Right ventricle myocardium superior (tissue), 1 donor: ENCODE measurements at places on chromosomes 2 and 18. TPM values are rescaled to one million over a fixed set of nuclear protein-coding genes. Genes with fewer than 3 reads are reported as not detected.

The USP40 gene
- total RNA-seq = 18.0 TPM

The DES gene
- total RNA-seq = 12,920 TPM

GRCh38 chr2:75870651-75871137, 160.0 kb upstream of the GCFC2 start:
- no peak for DNase-seq

The FKBP1B gene
- 3.1 TPM for total RNA-seq

The FEV gene
- not detected for total RNA-seq

The NT5C1B gene
- total RNA-seq = not detected

The SCG2 gene
- not detected for total RNA-seq

GRCh38 chr2:152874955-152875354, 156.5 kb downstream of the ARL6IP6 start:
- no peak for DNase-seq

DNA sequence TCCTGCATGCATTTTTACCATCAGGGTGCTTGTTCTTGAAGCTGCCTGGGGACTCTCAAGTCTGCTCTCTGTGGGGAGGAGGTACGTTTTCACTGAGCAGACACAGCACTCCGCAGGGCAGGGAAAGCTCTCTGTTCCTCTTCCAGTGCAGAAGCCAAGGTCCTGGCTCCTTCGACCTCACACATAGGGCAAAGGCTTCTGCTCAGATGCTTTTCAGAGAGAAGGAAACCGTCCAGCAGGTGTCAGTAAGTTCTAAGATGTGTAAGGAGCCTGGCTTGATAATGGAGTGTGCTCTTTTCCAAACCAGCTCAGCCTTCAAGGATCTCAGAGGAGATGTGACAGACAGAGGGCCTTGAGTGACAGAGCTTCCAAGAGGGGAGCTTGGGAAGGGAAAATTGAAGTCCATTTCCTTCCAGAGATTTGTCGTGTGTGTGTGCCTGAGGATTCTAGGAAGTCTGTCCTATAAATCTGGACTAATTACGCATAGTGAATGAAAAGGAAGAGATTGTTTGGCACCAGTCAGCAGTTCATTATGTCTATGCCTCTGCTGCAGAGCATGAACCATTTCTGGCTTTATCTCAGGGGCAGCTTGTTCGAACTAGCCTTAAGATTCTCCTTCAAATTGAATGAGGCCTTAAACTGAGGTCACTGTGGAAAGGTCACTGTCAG, 67.3 kb upstream of the UPP2 start:
- no peak for DNase-seq

- no peak for DNase-seq
Measured at GRCh38 chr2:145595296-145595695, 1075.4 kb upstream of the ZEB2 start.

GRCh38 chr2:106542746-106543359, 55.7 kb downstream of the CD8B2 start:
- DNase-seq = peak; percentile 80

DNA sequence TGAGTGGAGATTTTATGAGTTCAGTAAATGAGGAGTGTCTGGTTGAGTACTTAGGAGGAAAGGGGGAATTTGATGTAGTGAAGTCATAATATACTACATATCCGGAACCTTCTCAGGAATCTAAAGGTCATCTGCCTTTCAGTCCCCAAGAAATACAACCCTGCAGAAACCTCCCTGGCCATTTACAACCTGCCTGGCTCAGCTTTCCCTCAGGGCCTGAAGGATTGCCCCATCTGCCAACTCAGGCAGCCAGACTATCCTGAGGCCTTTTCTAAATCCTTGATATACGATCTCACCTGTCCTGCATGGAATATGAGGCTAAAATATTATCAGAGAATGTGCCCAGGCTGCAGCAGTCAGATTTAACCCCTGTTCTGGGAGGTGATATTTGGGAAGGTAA, 165.4 kb upstream of the SPOPL start:
- DNase-seq = no peak

DNA sequence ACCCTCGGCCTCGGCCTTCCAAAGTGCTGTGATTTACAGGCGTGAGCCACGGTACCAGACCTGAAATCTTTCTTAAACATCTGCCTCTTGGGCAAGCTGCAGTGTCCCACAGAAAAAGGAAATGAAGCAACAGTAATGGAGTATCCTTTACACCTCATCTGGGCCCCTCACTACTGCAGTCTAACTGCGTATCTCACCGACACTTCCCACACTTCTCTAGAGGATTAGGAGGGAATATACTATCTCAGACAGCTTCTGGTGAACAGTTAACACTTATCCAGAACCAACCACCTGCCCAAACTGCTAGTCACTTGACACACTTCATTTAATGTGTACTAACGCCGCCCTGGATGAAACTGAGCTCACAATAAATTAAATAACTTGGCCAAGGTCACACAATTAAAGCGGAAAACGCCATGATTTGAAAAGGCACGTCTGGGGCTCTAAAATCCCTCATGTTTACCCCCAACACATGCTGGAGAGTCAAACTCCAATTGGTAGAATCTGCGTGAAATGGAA, 993 bp downstream of the COX7A2L start:
- DNase-seq = no peak

GRCh38 chr2:8588831-8589191, 93.0 kb upstream of the ID2 start:
- DNase-seq = no peak

The ZAP70 gene
- total RNA-seq = 0.70 TPM

DNA sequence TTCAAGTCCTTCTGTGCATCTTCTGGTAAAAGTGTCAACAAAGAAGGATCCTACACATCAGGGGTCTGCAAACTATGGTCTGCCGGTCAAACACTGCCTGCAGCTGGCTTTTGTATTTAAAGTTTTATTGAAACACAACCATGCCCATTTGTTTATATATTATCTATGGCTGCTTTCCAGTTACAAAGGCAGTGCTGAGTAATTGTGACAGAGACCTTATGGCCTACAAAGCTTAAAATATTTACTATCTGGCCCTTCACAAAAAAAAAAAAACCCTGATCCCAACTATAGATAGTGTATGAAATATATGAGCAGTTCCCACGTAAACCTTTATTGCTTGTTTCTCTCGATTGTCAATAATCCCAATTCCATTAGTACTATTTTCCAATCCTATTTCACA, 101.4 kb downstream of the RBMS1 start:
- DNase-seq = no peak
